ENCODE measurements at places on chromosomes 6 and 20.

DNA sequence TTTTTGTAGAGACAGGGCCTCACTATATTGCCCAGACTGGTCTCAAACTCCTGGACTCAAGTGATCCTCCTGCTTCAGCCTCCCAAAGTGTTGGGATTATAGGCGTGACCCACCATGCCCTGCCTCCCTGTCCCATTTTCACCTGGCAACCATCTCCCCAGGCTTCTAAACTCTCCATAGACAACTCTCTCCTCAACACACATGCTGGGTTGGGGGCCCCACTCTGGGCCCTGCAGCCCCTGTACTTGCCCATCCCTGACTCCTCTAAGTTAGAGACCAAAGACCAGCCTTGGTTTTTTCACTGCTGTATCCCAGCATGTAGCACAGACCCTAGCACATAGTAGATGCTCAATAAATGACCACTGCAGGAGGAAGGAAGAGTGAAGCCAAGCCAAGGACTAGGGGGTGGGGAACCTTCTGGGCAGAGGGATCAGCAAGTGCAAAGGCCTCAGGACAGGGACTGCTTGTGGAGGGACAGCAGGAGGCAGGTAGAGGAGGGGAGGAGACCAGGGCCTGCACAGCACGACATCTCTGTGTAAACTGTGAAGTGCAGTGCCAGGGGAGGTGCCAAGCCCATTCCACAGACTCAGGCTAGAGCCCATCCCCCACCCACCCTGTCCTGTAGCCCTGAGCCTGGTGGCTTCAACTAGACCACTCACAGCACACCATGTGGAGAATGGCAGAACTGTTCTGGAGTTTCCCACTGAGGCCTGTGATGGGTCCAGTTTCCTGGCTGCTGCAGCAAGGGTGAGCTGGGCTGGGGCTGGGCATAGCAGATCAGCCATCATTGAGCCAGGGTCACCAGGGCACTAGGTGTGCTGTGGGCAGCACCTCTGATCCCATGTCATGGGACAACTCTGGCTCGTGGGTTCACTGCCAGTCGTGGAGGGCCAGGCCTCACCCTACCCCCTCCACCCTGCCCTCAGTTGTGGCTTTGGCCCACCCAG is 3.4 kb upstream of the SRC start:
- DNase-seq, result no peak

DNA sequence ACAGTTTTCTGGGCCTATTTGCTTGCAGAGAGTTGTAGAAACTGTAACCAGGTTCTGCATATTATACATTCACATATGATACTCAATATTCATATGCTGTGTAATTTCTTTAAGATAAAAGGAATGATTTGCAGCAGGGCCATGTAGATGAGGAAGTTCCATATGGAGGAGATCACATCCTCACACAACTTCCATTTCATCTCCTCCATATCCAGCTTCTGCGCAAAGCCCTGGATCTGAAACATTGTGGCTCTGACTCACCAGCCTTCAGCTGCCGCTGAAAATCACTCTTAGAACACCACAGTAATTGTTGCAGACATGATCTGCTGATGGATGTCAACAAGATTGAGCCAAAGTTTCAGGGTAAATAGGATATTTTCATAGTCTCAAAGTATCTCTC is 57.7 kb downstream of the PXDC1 start:
- no peak for DNase-seq

GRCh38 chr6:79943133-79943532 is 4.2 kb downstream of the ELOVL4 start:
- no peak for DNase-seq

- DNase-seq, result no peak
Measured at GRCh38 chr6:138440758-138441357, 36.8 kb downstream of the HEBP2 start.

DNA sequence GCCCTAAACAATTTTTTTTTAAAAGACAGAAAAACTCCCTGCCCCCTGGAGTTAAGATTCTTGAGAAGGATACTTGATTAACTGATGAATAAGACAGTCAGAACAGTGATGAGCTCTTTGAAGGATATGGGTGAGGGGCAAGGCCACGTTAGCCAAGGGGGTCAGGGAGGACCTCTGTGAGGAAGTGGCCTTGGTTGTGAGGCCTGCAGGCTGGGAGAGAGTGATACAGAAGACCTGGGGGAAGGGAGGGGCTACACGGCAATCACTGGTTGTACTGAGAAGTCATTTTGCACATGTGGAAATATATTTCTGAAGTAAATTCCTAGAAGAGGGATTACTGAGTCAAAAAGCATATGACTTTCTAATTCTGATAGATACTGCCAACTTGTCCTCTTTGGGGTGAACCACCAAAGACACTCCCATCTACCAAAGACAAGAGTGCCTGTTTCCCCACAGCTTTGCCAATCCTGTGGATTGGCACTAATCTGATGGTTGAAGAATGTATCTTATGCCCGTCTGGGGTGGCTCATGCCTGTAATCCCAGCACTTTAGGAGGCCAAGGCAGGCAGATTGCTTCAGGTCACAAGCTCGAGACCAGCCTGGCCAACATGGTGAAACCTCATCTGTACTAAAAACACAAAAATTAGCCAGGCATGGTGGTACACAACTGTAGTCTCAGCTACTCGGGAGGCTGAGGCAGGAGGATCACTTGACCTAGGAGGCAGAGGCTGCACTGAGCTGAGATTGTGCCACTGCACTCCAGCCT is 22.3 kb upstream of the BCAS4 start:
- no peak for DNase-seq

DNA sequence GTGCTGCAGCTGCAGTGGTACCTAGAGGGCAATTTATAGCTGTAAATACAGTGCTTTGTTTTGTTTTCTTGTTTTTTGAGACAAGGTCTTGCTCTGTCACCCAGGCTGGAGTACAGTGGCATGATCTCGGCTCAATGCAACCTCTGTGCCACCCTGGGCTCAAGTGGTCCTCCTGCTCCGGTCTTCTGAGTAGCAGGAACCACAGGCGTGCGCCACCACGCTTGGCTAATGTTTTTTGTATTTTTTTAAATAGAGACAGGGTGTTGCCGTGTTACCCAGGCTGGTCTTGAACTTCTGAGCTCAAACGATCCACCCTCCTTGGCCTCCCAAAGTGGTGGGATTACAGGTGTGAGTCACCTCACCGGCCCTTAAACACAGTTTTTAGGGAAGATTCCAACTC is 26.8 kb downstream of the CHRNA4 start:
- DNase-seq, result no peak

GRCh38 chr6:19551611-19552010 is 285.6 kb upstream of the ID4 start:
- DNase-seq, result no peak

GRCh38 chr20:49562311-49563014 is 5.5 kb downstream of the PTGIS start:
- no peak for DNase-seq

GRCh38 chr6:126015863-126016262 is 29.5 kb downstream of the TRMT11 start:
- DNase-seq, result no peak

DNA sequence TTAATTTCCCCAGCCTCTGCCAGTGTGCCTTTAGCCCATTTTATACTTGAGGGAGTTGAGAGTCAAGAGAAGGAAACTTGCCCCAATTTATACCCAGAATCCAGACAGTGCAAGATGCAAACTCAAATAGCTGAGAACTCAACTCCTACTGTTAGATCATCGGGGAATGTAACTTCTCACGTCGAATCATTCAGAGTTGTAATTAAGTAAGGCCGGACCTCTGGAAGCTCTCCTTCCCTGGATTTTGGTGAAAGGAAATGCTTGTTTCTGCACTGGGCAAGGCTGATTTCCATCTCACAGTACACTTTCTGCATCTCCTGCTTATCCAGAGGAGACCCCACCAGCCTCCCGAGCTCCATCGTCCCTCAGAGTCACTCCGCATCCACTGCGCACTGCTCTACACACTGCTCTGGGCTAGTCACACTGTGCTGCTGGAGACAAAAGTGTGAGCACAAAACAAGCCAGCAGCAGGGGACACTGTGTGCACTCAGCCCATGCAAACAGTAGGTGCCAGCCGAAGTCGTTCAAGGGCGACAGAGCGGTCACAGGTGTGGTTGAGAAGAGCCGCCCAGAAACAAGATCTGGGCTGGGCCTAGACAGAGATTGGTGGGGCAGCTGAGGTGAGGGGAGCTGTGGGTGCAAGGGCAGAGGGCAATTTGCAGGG is 150.4 kb upstream of the QKI start:
- no peak for DNase-seq

GRCh38 chr6:159693894-159694545 is 979 bp upstream of the SOD2 start:
- DNase-seq, result no peak

DNA sequence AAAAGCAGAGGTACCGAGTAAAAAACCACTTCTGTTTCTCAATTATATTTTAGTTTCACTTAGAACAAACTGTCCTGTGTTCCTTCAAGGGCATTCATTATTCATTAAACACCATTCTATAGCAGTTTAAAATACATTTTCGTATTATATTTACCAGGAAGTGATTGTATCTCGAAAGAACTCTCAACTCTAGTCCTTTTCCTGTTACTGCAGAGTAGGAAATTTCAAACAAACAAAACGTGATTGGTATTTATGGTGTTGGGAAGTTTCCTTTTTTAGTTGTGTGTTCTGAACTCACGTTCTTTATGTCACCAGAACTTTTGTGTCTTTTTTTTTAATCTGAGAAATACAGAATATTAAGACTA is 139.5 kb upstream of the BTBD3 start:
- DNase-seq, result no peak

- DNase-seq, result no peak
Measured at GRCh38 chr6:17042422-17043147, 59.3 kb upstream of the STMND1 start.

Data from activated T-cell treated with anti-CD3 and anti-CD28 coated beads for 1 hour (primary cell).